ENCODE measurements at places on chromosomes 3 and 15. TPM values are rescaled to one million over a fixed set of nuclear protein-coding genes. Genes with fewer than 3 reads are reported as not detected.

The AGBL1 gene
- total RNA-seq: under 0.01 TPM

The TMEM207 gene
- not detected for total RNA-seq

The SGO1 gene
- 1.7 TPM for total RNA-seq

The PARP14 gene
- total RNA-seq: 16.8 TPM

The CHP1 gene
- 223 TPM for total RNA-seq

The IL5RA gene
- total RNA-seq: not detected

The NDN gene
- total RNA-seq: 38.0 TPM

The IL17RE gene
- total RNA-seq: 111 TPM

The C3orf85 gene
- not detected for total RNA-seq

The CHRD gene
- total RNA-seq: 6.1 TPM

The ACTC1 gene
- total RNA-seq: 2.2 TPM

The SI gene
- total RNA-seq: not detected

The ITIH4 gene
- 20.9 TPM for total RNA-seq

The FBXO45 gene
- 1.2 TPM for total RNA-seq

The GABRR3 gene
- not detected for total RNA-seq

The SEMA5B gene
- total RNA-seq: 1.9 TPM

The RTP4 gene
- total RNA-seq: not detected

The PDZRN3 gene
- total RNA-seq: 132 TPM

The NME9 gene
- not detected for total RNA-seq

All from stomach (tissue), 19 donors.